Stimulated activated CD8-positive, alpha-beta memory T cell treated with anti-CD3 and anti-CD28 coated beads, Interleukin-4, amount 100 ng/mL, for 48 hours (primary cell): ENCODE measurements at places on chromosomes 3 and 15.

- no peak for DNase-seq
Observed at GRCh38 chr15:99507016-99507503, 58.7 kb upstream of the MEF2A start.

DNA sequence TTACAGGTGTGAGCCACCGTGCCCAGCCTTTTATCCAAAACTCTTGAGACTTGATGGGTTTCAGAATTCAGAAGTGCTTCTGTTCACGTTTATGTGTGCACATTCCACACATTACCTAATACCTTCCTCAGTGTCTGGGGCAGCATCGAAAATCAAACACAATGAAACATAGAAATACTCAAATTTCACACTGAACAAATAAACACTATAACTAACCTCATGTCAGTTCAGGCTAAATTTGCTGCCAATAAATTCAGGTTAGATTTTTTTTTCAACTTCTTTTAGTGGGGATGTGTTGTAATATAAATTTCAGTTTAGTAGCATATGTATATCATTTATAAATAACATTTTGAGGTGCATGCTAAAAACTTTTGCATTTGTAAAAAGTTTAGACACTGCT is 2.8 kb downstream of the EIF2AK4 start:
- no peak for DNase-seq

DNA sequence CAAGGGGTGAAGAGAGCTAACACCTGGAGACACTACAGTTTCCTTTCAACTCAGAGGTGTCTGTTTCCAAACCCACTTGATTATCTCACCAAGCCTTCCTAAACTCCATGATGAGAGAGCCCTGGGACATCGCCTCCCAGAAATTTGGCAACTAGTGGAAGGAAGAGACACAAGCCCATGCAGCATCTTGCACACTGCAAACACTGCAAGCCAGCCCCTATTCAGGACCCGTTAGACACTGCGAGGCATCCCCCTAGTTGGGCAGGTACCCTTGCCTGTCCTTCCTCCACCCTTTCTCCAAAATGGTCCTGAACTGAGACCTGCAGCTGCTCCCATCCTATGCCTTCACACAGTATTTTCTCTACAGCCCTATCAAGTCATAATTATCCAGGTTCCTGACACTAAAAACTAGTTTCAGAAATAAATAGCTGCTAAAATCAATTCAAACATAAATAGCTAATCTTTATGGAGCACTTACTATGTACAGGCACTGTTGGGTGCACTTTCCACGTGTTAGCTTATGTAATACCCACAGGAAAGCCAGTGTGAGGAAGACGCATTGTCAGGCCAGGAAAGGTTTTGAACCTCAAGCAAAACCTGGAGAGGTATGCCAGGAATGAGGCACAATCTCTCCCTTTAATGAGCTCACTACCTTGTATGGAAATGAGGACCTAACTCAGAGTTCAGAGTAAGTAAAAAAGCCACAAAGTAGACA is 2.8 kb downstream of the MAGI1 start:
- no peak for DNase-seq

DNA sequence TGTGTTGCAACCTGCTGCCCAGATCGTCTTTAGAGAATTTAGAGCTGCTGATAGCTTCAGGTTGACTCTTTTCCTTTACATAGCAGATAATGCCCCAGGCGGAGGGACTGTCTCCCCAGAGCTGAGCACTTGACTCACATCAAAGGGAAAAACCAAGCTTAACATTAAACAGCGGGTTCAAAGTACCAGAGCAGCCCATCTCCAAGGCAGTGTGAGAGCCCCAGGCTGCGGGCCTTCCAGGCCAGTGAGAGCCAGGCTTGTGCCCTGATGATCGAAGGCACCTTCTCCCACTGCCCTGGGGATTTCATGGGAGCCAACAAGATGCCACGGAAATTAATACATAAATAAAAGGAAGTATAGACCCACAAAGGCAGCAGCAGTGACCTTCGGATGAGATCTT is 275.6 kb downstream of the XXYLT1 start:
- no peak for DNase-seq

GRCh38 chr15:39979606-39980005 is 45.7 kb downstream of the EIF2AK4 start:
- DNase-seq, result no peak

GRCh38 chr3:39344746-39345344 is 15.3 kb downstream of the CCR8 start:
- DNase-seq, result no peak

DNA sequence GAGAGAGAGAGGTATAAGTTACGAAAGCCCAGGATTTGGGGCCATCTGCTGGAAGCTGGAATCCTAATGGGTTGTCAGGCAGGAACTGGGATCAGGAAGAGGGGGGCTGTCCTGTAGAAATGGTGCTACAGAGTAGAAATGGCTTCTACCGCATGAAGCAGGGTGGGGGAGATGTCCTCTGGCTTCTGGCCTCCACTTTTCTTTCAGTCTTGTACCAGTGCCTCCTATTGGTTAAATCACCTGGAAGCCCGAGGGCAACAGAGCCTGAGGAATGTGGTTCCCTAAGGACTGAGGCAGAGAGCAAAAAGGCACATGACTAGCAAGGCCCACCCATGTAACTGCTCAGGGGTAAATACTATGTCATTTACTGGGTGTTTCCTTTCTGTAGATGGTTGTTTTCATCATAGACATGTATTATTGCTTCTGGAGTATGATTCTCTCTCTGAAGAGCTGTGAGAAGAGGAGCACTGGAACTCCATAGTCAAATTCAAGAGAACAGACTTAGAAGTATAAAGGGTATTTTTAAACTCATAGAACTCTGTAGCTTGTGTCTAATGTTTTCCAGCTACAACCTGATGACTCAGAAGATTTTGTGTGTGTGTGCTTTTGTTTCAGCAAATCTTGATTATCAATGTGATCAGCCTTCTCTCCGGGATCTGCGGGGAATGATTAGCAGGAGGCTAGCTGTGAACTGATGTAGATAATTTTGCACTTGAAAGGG is 20.2 kb upstream of the MITF start:
- DNase-seq, result no peak

- no peak for DNase-seq
Observed at GRCh38 chr15:71384501-71384900, 269.2 kb downstream of the THSD4 start.

GRCh38 chr3:156763386-156763785 is 62.8 kb upstream of the LEKR1 start:
- no peak for DNase-seq

DNA sequence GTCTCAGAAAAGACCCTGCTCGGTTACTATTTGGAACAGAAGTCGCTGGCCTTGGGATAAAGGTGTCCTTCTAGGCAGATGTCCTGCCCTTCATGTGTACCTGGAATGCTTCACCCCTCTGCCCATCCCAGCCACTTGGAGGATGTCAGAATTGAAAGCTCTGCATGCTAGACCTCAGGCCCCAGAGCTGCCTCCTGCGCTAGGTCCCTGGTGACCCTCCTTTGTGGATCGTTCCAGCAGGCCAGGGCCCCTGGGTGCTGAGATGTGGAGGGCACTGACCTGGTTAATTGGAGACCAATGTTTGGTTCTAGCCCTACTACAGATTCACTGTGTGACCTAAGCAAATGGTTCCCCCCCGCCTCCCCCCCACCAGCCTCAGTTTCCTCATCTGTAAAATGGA is 2.7 kb upstream of the CTSH start:
- no peak for DNase-seq

- no peak for DNase-seq
Observed at GRCh38 chr3:175094344-175094743, 235.2 kb downstream of the NAALADL2 start.

DNA sequence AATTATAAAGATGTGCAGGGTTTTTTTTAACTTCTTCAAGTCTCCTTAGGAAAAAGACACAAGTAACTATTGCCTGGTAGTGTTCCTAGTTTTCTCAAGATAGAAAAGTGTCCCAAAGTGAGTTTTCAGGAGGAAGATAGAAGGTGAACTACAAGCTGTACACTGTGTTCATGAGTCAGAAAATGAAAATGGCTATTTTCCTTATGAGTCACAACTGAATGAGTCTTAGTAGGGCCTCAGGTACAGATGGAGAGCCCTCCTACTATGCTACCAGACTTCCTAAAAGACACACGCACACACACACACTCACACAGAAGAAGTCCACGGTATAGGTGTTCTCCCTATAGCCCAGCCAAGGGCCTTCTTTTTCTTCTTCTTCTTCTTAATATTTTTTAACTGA is 3.1 kb downstream of the MYO1E start:
- no peak for DNase-seq

DNA sequence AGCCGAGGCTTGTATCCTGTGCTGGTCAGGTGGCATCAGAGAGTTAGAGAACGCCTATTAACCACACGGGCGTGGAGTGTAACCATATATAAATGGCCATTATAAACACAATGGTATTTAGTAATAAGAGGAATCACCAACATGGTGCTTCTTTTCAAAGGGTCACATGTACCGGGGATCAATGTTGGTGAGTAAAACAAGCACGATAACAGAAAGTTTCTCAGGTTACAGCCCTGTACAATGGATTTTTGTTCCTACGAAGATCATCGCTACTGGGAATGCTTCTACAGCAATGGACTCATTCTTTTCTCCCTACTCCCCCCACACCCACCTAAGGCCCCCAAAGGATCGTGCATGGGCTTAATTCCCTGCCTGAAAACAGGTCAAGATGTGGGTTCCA is 42.5 kb downstream of the MEIS2 start:
- no peak for DNase-seq
